T-helper 22 cell (primary cell): ENCODE measurements at places on chromosomes 13 and 19.

DNA sequence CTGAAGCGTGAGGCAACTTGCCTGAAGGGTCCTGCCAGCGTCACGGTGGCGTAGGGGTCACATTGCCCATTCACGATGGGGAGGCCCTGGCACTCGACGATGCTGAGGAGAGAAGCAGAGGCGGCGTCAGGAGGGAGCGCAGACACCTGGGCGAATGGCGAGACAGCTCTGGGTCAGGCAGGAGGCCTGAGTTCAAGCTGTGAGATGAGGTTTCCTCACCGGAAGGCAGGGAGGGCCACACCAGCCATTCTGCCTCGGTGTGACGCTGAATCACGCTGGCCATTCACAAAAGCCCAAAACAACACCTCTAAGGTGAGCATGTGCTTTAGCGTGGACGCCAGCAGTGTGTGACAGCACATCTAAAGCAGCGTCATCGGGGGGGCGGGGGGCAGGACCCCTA, 54.0 kb upstream of the C13orf46 start:
- no peak for DNase-seq

DNA sequence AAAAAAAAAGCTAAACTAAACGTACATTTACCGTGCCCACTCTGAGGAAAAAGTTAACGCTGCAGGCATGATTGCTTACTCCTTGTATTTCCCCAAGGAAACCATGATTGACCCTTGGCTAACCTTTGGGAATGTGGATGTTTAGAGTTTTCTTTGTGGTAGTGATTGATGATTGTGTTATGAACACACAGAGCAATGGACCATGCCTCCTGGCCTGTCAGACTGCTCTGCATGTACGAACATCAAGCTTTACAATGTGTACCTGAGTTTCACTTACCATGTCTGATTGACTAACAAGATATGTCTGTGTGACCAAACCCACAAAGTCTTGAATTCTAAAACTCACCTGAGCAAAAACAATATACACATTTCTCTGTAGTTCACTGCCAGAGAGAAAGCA, 35.1 kb downstream of the MYCBP2 start:
- DNase-seq, result no peak

DNA sequence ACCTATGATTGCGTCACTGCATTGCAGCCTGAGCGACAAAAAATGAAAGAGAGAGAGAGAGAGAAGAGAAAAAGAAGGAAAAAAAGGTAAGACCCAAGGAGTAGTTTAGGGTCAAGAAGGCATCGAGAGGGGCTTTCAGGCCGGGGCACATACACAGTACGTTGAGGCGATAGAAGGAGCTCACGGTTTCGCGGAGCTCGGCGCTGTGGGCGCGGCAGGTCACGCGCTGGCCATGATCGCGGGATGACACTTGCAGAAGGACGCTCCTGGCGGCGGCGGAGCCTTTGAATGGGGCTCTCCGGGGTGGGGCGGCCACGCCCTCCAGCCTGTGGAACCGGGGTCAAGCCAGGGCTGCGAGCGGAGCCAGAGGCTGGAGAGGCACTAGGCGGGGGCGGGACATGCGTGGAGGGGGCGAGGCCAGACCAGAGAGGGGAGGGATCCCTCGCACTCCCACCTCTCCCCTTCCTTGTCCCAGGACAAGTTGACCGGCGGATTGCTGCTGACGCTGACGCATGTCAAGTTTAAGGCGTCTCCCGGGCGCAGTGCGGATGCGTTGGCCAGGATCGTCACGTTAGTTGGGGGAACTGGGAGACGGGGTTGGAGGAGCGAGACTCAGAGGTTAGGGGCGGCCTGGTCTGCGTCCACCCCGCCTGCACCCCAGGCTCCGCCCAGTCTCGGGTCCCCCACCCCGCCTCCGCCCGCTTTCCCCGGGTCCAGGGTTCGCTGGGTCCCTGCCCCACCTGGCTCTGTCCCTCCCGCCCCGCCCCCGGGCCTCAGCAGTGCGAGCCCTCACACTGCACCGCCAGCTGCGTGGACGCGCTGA, 6.9 kb downstream of the NPHS1 start:
- DNase-seq, result no peak

DNA sequence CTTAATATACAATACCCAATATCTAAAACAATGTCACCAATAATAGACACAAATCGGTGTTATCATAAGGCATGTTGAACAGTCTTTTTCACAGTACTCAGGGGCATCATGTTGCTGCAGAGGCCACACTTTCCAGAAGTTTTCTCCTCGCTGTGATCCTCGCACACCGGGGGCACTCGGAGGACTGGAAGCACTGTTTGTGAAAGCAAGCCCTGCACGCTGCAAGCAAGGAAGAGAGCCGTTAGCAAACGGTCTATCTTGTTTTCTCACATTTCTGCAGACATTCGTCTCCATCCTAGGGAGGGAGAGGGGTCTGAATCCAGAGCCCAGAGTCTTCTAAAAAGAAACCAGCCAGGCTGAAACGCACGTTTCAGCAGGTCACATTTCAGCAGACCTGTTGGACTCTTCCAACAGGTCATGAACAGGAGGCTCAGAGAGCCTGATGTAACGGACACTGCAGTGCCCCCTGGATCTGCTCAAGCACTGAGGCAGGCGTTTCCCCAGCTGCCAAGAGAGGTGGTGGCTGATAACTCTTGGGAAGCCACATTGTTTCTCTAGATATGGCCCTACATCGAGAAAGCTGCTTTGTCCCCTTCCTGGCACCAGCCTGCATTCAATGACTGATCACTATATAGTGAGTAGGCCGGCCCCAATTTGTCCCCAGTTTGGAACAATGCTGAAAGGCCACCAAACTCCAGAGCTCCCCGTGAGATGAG, 43.6 kb downstream of the RUBCNL start:
- no peak for DNase-seq

- DNase-seq, result no peak
Measured at GRCh38 chr19:40872209-40872608, 9.8 kb downstream of the CYP2A7 start.
